ENCODE measurements at places on chromosomes 2 and 18.

- no peak for DNase-seq
Observed at GRCh38 chr2:2095360-2096093, 235.5 kb downstream of the MYT1L start.

GRCh38 chr2:23568626-23569190 lies 183.7 kb downstream of the KLHL29 start:
- no peak for DNase-seq

DNA sequence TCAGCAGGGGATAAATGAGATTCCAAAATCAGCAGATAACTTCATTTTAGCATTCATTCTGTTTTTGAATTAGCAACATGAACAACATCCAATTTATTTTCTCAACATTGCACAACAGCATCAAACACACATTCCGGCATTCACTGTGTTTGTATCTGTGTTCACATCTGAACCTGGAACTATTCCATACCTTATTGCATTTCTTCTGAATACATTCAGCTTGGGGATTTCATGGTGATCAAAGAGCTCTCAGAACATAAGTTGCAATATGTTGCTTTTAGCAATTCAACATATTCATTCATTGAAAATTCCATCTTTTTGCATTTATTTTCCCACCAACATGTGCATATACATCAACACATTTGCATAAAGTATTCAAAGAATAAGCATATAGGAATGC lies 1431.7 kb upstream of the PIK3C3 start:
- DNase-seq = no peak

DNA sequence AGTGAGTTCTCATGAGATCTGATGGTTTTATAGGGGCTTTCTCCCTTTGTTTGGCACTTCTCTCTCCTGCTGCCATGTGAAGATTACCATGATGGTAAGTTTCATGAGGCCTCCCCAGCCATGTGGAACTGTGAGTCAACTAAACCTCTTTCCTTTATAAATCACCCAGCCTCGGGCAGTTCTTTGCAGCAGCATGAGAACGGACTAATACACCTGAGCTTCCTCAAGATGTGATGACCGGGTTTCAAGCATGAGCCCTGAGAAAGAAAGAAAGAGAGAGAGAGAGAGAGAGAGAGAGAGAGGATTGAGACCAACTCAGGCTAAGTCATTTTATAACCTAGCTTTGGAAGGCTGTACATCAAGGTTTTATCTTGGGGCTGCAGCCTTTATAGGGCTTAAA lies 167.7 kb upstream of the SERPINE2 start:
- no peak for DNase-seq

- DNase-seq = no peak
Observed at GRCh38 chr2:51027442-51027841, 4.5 kb downstream of the NRXN1 start.

GRCh38 chr18:26909599-26910290 lies 44.2 kb upstream of the AQP4 start:
- DNase-seq = no peak

DNA sequence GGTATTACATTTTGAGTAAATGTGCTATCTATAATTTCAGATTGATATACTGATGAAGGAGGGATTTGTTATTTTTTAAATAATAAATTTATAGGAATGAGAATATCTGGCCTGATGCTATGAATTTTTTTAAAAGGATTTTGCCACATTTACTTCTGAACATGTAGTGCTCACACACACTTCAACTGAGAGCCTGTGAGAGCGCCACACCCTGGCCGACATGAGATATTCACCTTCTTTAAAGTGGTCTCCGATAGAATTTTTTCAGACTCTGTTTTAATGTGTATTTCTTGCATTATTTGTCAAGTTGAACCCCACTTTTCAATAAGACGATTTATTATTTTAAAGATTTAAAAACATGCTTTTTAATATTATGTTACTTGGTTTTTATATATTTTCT lies 813.3 kb downstream of the DCC start:
- DNase-seq = no peak

GRCh38 chr2:643334-643733 lies 33.9 kb downstream of the TMEM18 start:
- no peak for DNase-seq

DNA sequence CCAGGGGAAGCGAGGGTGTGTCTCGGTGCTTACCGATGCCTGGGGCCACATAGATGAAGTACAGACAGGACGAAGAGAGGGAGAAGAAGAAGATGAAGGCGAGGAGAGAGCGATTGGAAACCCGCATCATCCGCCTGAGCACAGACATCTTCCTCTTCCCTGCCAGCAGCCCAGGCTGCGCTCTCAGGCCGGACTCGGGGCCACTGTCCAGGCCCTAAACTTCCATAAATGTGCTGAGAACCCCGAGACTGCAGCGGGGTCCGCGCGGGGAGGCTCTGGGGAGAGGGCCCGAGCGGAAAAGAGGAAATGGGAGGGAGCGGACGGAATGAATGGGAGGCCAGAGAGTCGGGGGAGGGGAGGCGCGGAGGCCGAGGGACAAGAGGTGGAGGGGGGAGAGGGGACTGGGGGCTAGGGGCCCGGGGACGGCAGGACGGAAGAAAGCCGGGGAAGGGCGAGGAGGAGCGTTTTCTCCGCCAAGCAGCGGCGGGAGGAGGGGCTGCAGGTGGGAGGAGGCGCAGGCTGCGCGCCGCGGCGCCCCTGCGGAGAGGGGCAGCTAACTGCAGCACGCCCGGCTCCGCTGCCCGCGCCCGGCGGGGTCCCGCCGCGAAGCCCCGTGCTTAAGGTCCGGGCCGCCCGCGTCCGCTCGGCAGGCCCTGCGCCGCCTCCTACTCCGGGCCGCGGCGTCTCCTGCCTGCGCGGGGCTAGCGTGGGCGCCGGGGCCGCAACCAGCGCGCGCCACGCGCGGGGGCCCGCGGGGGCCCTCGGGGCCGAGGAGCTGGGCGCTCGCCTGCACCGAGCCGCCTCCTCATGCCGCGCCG lies at the start of gene B4GALT6:
B4GALT6 (minus strand) TSS at position 303 of the 818 bp plus-strand sequence; CDS start at position 148, 155 bp downstream.
- no peak for DNase-seq

DNA sequence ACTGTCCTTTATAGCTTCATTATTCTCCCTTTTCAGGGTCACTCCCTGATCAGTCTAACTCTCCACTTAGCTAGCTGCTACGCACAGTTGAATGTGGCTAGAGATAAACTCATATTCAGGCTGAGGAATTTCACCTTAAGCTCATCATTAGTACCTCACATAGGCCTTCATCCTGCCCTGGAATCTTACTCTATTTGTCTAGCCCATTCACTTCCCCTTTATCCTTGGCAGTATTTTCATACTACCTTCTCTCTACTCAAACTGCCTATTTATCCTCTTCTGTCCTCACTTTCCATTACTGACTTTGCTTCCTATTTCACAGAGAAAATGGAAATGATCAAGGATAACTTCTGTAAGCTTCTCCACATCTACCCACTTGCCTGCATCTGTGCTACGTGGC lies 10.6 kb upstream of the DSC2 start:
- no peak for DNase-seq

GRCh38 chr2:142865924-142866323 lies 11.5 kb upstream of the KYNU start:
- DNase-seq = no peak

All from HCT116 (cell line).